ENCODE measurements at places on chromosomes 5 and 9.
A peak's percentile ranks its signal among the peaks of the same experiment; 100 is the strongest.

DNA sequence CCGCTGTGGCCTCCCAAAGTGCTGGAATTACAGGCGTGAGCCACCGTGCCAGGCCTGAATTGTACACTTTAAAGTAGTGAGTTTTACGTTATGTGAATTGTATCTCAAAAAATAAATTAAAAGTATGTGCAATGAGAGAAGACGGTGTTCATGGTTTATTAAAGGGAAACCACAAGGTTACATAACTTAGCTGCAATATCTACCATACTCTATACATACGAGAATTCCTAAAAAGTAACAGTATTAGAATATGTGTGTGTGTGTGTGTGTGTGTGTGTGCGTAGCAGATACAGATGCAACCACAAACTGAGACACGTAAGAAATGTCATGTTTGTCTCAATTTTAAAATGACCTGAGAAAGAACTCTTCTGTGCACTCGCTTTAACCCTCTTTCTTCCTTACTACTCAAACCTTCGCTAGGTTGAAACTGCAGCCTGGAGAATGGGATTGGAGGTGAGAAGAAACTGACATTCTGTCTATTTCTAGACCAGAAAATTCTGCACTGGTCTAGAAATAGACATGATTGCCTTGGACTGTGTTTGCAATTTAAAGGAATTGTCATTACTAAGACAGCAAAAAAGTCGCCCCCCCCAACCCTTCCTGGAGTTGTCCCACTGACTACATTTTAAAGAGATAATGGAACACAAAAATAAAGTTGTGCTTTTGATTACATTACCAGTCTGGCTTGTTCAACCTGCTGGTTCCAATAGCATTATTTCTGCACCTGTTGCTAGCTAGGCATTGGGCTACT, 167.0 kb downstream of the RGS3 start:
- no peak for DNase-seq

GRCh38 chr5:153952893-153953292, 85.8 kb downstream of the FAM114A2 start:
- no peak for DNase-seq

- DNase-seq: peak; percentile 37
Observed at GRCh38 chr9:14313951-14314423, at the start of gene NFIB. Gene NFIB, minus strand, starts transcription at chr9:14314141. Its CDS starts 630 bp downstream, at chr9:14313511.

GRCh38 chr9:135260221-135261180, 173.0 kb downstream of the OLFM1 start:
- DNase-seq: no peak

GRCh38 chr5:14034963-14035362, 90.5 kb upstream of the DNAH5 start:
- no peak for DNase-seq

DNA sequence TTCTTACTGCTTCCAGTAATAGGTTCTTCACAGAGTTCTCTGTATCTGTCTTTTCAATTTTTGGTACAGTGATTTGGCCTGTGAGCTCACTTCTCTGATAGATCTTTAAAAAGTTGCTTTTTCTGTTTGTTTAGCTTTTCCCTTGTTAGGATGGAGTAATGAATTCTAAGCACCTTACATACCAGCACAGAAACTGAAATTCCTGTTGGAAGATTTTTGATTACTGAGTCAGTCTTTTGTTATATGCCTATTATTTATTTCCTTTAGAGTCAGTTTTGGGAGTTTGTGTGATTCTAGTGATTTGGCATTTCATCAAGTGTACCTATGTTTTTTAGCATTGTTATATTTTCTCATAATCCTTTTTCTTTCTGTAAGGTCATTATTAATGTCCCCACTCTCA, 37.6 kb upstream of the IPPK start:
- no peak for DNase-seq

GRCh38 chr5:22593592-22593991, 259.6 kb downstream of the CDH12 start:
- no peak for DNase-seq

GRCh38 chr5:174281855-174282254, 236.3 kb downstream of the NSG2 start:
- no peak for DNase-seq

GRCh38 chr9:15276328-15276938, 30.6 kb downstream of the TTC39B start:
- DNase-seq: peak; percentile 62

- DNase-seq: peak; percentile 26
Observed at GRCh38 chr5:115873392-115873791, 31.7 kb downstream of the AP3S1 start.

DNA sequence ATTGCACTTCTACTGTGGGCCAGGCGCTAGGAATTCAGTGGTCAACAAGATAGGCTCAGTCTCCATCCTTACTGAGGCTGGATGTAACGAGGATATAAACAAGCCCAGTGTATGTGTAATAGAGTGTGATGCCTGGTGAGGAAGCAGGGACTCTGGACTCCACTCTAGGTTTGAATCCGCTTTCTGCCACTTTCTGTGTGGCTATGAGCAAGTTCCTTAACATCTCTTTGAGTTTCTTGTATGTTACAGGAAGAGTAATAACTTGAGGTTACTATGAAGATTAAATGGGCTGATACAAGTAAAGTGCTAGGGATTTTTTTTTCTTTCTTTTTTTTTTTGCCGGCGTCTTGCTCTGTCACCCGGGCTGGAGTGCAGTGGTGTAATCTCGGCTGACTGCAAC, 12.4 kb downstream of the DOCK2 start:
- no peak for DNase-seq

DNA sequence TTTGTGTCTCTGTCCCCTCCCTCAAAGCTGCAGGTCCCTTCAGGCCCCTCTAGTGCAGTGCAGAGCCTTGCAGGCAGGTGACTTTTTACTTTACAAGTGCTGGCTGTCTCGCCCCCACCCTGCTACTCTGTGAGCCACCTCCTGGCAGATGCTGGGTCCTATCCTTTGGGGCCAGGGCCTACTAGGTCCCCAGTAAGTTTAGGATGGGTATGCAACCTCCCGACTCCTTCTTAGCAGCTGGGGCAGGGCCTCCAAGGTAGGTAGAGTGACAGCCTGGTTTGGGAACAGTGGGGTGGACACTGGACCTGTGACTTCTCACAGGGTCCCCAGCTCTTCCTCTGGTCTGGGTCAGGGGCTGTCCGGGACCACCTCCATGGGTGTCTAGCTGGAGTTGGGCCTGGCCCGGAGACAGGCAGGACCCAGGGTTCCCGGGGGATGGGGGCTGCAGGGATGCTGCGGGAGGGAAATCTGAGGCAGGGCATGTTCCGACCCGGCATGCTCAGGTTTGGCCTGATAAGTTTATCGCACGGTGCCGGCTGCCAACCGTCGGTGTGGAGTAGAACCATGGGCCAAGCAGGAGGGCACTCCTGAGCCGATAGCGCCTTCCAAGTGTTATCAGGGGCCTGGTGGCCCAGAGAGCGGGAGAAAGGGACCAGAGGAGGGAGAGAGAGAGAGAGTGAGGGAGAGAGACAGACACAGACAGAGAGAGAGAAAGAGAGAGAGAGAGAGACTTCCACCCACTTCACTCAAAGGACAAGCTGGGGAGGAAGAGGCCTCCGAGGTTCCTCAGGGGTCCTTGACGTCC, 20.5 kb downstream of the GFI1B start:
- DNase-seq: no peak

DNA sequence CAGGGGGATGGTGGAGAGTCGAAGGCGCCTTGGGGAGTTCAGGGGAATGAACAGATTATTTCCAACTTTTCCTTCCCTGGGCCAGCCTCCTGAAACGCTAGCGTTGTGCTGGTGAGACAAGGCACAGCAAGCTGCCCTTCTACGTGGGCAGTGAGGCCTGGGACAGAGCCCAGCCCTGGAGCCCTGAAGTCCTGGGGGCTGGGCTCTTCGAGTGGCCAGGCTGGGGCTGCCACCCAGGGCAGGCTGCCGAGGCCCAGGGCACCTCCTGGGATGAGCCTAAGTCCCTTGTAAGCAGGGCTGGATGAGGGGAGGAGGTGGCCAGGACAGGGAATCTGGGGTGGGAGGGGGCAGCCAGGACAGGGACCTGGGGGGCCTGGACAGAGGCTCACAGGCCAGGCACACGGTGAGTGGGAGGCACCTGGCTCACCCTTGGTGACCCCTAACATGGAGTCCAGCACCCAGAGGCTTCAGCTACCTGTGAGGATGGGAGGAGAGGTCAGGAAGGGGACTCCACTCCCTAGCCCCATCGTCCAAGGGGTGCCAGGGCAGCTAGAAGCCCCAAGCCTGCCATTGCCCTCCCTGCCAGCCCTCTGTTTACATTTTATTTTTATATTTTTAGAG, 1.3 kb upstream of the LCN12 start:
- DNase-seq: no peak

GRCh38 chr5:75522025-75522424, 10.3 kb downstream of the POLK start:
- DNase-seq: no peak

- DNase-seq: no peak
Observed at GRCh38 chr5:42842921-42843641, 31.4 kb upstream of the SELENOP start.

DNA sequence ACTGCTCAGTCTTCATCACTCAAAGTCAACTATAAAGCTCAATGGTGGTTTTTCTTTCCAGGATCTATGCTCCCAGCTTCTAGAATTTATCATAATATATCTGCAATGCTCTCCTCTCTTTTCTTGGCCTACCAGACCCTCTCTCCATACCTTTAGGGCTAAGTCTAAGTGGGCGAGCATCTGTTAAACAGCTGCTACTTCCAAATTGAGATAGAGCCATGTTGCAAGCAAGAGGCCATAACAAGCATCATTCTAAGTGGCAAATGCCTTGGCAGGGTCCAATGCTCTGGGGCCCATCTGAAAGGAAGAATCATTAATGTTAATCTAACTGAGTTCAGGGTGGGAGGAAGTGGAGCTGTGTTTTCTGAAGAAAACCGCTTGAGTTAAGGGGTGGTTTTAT, 324.0 kb downstream of the TLR4 start:
- no peak for DNase-seq

DNA sequence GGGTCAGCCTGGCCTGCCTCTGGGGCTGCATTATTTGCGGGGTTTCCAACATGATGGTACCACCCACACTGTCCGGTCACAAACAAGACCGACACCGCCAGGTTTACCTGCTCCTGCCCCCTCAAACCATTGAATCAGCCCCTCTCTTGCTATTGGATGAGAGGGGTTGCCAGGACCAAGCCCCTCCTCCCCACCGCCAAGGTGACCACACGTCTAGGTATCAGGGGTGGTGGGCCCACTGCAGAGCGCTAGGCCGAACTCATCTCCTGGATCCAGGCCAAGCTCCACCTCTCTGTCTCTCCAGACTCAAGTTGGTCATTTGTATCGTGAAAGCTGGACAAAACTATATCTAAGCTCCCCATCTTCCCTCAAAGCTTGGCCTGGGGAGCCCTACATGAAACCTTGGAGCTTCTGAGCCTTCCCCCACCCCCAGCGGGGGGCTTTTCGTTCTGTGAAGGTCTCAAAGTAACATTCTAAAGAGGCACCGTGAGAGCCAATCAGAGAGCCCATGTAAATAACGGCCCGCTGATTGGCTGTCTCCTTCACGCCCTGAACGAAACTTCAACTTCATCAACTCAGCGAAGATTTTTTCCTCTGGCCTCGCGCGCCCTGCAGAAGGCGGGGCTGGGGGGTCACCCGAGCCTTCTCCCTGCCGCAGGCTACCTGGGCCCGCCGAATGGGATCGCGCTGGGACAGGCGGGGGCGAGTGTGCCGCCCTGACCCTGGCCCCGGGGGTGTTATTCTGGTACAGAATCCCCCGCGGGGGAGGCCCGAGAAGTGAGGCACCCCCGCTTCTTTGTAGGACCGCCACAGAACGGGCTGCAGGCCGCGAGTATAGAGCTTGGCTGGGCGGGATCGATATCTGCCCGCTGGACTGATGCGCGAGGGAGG, 49.6 kb upstream of the PSD2 start:
- no peak for DNase-seq

- no peak for DNase-seq
Observed at GRCh38 chr5:142364251-142365145, 39.7 kb upstream of the SPRY4 start.

- DNase-seq: no peak
Observed at GRCh38 chr5:144219869-144220268, 49.2 kb downstream of the KCTD16 start.

DNA sequence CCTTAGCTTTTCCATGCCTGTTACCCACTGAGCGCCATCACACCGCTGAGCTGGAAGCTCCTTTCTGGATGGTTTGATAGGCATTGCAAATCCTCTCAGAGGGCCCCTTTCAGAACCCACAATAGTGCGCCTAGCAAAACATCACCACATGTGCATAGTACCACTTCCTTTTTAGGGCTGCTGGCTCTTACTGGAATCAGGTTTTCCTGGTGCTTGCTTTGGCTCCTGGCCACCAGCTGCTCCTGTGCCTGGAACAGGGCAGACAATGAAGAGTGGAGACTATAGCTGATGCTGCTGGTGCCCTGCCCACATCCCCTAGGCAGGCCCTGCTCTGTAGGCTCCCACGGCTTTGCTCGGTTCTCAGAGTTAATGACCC, 163.6 kb upstream of the SEMA6A start:
- no peak for DNase-seq
